ENCODE measurements at places on chromosomes 3 and 15. TPM values are rescaled to one million over a fixed set of nuclear protein-coding genes. Genes with fewer than 3 reads are reported as not detected.

Gene CAMKV
- not detected for total RNA-seq

- DNase-seq = peak; percentile 77
Observed at GRCh38 chr15:69758291-69758771, 305.7 kb downstream of the RPLP1 start.

Gene BFSP2
- not detected for total RNA-seq

DNA sequence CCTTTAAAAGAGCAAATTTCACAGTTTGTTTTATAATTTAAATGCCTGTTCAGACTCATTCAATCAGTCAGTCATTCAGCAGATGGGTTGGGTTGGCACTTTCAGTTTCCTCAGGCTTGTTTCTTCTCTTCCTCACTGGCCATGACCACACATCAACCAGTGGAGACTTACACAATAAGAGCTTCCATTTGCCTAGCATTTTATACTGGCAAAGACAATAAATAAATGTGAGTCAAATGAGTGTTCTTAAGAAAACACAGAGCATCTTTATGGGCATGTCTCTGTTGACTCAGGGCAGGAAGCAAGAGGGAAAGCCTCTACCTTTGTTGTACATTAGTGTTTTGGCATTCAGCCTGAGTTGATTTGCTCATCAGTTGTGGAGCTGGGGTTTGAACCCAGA is 122.6 kb downstream of the EPHB1 start:
- DNase-seq = no peak

- peak; percentile 92 for DNase-seq
Observed at GRCh38 chr3:10553591-10554235, 48.3 kb upstream of the ATP2B2 start.

- DNase-seq = no peak
Observed at GRCh38 chr3:64226730-64227129, 1.5 kb upstream of the PRICKLE2 start.

Gene LDHAL6B
- total RNA-seq = not detected

DNA sequence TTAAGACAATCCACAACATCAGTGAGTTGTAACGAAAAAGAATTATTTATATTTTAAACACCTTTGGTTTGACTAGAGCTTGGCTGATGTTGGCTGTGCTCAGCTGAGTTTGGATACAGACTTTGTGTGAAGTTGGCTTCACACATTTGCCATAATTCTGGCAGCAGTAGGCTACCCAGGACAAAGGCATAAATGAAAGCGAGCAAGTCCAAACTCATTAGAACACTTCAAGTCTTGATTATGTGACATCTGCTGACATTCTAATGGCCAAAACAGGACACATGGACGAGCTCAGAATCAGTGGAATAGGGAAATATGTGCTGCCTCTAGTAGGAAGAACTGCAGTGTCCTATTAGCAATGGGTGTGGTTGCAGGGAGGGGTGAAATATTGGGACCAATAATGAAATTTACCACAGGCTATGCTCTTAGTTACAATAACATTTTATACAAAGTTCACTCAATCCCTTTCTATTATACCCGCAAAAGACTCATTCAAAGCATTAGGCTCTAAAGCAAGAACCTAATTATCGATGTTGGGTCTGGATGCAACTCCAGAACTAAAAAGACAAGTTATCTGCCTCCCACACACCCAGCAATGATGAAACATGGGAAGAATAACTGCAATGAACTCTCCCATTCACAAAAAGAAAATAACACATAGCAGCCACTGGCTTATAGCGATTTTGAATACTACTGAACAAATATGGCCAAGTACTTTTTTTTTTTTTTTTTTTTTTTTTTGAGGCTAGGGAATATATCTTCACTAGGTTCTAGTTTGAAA is 493.9 kb upstream of the RASGRP1 start:
- DNase-seq = no peak

- DNase-seq = peak; percentile 90
Observed at GRCh38 chr3:159806412-159806811, 182.2 kb upstream of the IL12A start.

DNA sequence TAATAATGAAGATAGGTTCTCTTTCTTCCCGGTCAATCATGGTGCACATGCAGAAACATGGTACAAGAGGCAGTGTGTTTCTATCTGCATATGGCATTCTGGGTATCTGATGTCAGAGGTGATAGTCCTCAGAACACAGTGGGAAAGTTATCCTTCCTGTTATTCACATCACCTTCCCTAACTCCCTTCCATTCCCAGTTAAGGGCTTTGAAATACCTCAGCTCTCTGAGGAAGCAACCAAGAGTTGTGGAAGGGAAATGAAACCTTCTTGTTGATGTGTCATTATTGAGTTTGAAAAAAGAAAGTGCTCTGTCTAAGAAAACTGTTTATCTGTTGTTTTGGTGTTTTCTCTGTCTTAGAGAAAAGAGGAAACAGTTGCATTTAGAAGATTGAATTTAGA is 21.9 kb upstream of the P2RY13 start:
- no peak for DNase-seq

Gene GHSR
- total RNA-seq = not detected

GRCh38 chr3:160217675-160218074 is 7.5 kb upstream of the C3orf80 start:
- DNase-seq = no peak

DNA sequence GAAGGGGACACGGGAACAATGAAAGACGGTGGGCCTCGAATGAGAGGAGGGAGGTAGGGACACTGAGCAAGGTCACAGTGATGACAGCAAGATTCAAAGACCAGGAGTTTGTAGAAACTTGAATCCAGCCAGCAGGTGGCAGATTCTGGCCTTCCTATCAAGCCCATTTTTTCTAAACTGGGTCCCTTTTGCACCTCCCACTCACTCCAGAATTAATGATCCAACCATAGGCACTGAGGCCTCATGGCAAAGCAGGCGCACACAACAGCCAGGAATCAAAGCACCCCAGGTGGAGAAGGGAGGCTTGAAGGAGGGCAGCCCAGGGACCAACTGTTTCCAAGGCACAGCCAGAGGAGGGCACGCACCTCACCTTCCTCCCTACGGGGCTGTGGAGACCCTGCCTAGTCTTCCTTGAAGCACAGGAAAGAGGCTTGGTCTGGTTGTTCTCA is 90.2 kb downstream of the ANP32A start:
- no peak for DNase-seq

Gene SLC12A8
- not detected for total RNA-seq

Gene IP6K1
- 63.4 TPM for total RNA-seq

Gene TEX264
- total RNA-seq = 73.8 TPM

Measured in esophagus muscularis mucosa (tissue), 4 donors.